ENCODE measurements at places on chromosomes 3 and 15.

DNA sequence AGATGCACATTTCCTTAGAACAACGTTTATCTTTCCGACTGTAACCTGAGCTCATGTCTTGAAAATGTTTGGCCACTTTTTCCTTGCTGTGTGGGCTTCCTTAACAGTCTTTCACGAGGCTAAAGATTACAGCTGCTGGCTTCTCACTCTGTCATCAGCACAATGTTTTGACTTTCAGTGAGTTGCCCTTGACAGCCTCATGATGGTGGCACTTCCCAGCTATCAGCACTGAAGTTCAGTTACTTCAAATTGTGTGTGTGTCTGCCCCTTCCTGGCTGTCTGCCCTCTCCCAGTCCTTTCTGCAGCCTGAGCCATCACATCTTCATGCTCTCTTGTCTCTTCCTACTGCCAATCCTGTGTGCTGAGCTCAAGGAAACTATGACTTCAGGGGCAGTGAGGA, 152.2 kb downstream of the NTRK3 start:
- no peak for DNase-seq

DNA sequence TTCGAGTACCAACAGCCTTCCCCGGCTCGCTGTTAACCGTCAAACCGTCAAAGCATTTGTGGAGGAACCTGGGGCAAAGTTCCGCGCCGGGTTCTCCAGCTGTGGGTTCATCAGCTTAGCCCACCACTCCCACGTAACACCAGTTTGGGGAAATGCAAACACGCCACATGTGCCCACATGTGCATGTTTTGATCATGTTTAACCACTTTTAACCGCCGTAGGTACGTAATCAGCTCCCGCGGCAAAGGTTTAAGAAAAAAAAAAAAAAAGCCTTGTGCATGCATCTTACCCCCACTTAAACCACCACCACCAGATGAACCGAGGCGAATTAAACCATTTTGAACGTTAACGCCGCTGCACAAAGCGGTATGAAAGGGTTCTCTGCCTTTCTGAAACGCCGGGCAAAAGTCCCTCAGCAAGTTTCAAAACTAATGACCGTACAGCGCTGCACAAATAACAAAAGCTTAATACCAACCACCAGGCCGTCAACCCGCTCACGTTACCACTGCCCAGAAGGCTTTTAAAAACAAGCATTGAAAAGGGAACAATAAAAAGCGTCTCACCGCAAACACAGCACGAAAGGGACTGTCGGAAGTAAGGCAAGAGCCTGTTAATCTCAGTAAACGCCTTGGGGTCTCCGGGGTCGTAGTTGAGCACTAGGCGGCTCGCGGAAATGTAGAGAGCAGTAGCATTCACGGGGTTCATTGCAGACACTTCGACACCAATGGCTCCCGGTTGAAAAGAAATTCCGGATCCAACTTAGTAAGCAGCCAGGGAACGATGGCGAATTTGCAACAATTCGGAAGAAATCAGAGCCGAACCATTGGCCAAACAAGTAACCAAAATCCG, 1.5 kb downstream of the MSL2 start:
- DNase-seq, result no peak

GRCh38 chr3:152610622-152611021, 224.3 kb upstream of the P2RY1 start:
- no peak for DNase-seq

DNA sequence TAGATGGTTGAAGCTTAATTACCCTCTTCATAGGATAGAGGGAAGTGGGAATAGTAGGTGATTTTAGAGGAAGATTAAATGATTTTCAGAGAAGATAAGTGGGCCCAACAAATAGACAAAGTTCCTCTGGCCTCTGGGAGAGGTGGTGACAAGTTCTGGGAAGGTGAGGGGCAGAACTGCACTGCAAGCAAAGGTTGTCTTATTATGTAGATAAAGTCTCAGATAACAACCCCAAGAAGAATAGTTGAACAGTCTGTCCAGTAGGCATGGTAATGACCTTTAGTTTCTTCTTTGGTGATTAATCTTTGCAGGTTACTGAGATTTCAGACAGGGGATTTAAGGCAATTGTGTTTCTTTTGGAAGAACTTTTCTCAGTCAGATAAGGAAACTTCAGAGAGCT, 439.1 kb downstream of the ROBO2 start:
- no peak for DNase-seq

GRCh38 chr15:99449514-99449913, 116.3 kb upstream of the MEF2A start:
- DNase-seq, result no peak

DNA sequence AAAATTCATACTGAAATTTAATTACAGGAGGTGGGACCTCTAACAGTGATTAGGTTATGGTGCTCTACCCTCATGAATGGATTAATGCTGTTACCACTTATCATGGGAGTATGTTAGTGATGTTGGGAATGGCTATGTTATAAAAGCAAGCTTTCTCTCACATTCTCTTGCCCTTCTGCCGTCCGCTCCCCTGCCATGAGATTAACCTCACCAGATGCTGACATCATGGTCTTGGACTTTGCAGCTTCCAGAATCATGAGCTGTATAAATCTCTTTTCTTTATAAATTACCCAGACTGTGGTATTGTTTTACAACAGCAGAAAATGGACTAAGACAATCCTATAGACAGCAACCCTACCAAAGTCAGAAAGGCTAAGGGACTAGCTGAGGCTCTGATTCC, 884.8 kb downstream of the FHIT start:
- DNase-seq, result no peak

DNA sequence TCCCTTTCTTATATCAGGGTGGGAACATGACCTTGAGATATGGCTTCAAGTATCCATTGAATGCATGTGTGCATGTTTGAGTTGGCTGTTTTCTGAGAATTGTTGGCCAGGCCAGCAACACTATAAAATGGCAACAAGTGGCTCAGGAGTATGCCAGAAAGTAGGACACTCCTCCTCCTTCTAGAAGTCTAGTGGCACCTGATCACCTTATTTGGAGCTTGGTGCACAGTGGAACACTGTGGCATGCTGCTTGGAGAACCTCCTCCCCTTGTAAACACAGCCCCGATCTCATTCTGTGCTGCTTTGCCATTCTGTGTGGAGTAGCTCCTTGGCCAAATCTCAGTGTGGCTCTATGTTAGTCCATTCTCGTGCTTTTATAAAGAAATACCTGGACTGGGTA, 114.8 kb upstream of the NDN start:
- no peak for DNase-seq

DNA sequence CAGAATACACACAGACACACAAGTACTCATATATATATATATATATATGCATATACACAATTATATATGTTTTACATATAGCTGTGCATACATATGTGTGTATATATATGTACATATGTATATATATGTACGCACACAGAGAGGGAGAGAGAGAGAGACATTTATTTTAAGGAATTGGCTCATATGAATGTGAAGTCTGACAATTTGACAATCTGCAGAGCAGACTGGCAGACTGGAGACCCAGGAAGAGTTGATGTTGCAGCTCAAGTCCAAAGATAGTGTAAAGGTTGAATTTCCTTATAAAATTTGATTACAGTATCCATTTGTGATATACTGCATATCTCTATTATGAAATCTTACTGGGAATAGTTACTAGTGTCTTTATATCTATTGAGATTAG, 1330.3 kb upstream of the CADM2 start:
- DNase-seq, result no peak

Data from NCI-H510A treated with DMSO at 0.1 percent for 48 hours (cell line).